Endodermal cell (in vitro differentiated cells): ENCODE measurements at places on chromosomes 13 and 19.

DNA sequence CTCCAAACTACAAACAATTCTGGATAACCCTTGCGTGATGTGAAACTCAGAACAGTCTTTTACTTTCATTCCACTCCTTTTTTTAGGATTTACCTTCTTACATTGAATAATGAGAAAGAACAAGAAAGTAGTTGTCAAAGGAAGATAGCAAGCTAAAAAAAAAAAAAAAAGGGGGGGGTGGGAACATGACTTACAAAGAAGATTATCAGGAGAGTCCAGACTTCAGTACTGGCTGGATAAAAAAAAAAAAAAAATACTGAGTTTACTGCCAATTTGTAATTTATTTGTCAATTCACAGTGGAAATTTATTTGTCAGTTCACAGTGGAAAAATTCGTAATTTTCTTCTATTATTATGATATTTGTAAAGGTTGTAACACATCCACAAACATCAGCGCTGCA is 792.4 kb upstream of the SLITRK5 start:
- DNase-seq: no peak

- DNase-seq: no peak
Observed at GRCh38 chr19:3844596-3844995, 24.2 kb downstream of the ZFR2 start.

DNA sequence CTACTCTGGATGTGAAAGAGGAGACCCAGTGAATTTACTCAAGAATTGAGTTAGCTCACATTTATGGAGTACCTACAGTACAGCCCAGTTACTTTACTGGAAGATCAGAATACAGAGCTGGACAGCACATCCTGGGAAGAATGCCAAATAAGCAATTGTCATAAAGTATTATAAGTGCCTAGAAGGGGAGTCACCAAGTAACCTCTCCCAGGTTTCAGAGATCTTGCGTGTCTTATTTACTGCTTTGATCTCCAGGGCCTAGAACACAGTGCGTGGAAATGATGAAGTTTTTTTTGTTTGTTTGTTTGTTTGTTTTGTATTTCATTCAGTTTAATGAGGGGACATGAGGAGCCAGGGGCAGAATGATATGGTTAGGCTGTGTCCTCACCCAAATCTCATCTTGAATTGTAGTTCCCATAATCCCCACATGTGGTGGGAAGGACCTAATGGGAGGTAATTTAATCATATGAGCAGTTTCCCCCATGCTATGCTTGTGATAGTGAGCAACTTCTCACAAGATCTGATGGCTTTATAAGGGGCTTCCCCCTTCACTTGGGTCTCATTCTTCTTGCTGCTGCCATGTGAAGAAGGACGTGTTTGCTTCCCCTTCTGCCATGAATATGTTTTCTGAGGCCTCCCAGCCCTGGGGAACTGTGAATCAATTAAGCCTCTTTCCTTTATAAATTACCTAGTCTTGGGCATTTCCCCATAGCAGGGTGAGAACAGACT is 5.2 kb downstream of the GARRE1 start:
- DNase-seq: no peak

DNA sequence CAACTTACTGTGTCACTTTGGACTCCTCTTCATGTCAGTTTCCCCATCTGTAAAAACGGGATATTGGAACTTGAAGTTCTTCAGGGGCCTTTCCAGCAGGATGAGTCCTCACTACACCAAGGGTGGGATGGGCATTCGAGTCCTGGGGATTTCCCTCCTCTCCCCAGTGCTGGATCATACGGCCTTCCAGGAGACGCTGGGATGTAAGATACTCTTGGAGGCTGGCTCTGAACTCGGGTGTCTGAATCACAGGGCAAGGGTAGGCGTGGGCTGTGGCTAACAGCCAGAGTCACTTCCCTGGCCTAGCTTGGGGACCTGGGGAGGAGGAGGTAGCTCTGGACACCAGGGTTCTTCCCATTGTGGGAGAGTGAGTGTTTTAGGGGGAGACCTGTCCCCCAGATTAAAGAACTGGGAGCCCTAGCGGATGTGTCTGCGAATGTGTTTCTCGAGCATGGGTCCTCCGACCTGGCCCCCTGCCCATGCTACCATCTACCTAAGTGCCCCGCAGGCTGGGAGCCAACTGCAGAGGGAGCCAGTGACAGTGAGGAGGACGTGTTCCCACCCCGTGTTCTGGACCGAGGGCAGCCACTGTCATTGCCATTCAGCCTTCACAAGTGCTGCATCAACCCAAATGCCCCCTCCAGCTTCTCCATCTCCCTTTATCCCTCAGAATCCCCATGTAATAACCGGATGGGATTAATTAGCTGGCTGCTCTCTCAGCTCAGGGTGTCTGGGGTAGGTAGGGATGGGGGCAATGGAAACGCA is 2.4 kb upstream of the CYTH2 start:
- DNase-seq: no peak

- peak; percentile 69 for DNase-seq
Observed at GRCh38 chr13:57582032-57582431, 49.5 kb upstream of the PCDH17 start.

- DNase-seq: peak; percentile 89
Observed at GRCh38 chr19:58279042-58279924, 528 bp downstream of the ZNF8 start.

- DNase-seq: no peak
Observed at GRCh38 chr19:3591876-3592613, 6.8 kb downstream of the GIPC3 start.

- DNase-seq: no peak
Observed at GRCh38 chr19:16112778-16113177, 1.1 kb downstream of the RAB8A start.

DNA sequence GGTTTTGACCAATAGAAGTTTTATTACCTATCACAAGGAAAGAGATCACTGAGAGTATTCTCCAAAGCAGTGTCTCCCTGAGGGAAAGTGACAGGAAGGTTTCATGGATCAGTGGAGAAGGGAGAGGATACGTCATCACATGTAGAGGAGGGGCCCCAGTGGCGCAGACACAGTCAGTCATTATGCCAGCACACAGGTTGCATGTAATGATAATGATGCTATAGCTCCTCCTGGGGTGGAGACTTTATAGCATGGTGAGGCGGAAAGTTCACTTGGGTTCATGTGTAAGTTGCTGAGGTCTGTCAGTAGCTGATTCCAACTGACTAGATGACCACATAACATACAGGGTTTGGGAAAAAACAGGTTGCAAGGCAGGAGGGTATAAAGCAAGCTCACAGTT is 88.8 kb downstream of the FNDC3A start:
- no peak for DNase-seq

GRCh38 chr13:67632590-67632989 is 402.5 kb upstream of the PCDH9 start:
- no peak for DNase-seq

DNA sequence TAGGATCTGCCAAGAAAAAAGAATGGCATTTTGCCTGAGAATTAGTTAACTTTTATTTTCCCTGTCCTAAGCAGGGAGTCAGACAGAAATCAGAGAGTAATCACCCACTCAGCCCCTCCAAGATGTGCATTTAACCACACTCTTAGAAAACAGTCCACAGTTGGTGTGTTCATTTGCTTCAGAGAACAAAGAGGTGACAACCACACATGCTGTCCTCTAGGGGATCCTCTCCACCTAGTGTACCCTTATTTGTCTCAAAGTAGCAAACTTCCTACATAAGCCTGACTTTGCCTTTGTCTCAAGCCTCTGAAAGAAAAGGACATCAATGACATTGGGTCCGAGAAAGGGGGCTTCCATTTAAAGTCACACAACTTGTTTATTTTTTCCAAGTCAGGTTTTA is 107.0 kb upstream of the RFC3 start:
- no peak for DNase-seq
